Effector CD8-positive, alpha-beta T cell (primary cell): ENCODE measurements at places on chromosomes 2 and 18.

GRCh38 chr2:146677280-146677679 is 1167.5 kb upstream of the ACVR2A start:
- DNase-seq, result no peak

DNA sequence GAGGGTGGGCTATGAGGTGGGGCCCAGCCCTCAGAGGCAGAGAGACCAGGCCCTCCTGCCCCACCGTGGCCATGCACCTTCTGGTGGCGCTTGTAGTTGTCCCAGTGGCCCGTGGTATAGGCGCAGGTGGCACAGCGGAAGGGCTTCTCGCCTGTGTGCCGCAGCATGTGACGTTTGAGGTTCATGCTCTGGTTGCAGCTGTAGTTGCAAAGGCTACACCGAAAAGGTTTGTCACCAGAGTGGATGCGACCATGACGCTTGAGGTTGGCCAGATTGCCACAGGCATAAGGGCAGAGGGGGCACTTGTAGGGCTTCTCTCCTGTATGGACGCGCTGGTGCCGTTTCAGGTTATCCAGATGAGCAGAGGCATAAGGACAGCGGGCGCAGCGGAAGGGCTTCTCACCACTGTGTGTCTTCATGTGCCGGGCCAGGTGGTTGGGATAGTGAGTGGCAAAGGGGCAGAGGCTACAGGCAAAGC is 2.9 kb downstream of the ZNF513 start:
- DNase-seq, result no peak

- DNase-seq, result no peak
Observed at GRCh38 chr18:70419526-70419925, 130.7 kb downstream of the SOCS6 start.

GRCh38 chr2:119252186-119253113 is 28.8 kb downstream of the STEAP3 start:
- no peak for DNase-seq

GRCh38 chr2:96320326-96320725 is 4.8 kb upstream of the ITPRIPL1 start:
- no peak for DNase-seq

GRCh38 chr2:167331636-167332232 is 443.5 kb downstream of the XIRP2 start:
- no peak for DNase-seq

DNA sequence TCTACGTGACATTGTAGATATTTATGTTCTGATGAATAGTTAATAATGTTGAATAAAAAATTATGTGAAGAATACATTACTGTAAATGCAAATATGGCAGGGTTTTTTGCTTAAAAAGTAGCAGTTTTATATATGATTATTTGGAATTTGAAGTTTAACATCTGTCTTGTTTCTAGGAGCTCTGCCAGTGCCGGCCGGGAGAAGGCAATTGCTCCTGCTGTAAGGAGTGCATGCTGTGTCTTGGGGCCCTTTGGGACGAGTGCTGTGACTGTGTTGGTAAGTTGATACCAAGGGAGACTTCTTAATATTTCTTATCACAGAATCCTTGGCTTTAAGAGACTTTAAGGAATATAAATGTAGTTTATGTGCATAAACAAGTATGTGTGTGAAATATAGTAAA is 25.2 kb downstream of the TWSG1 start:
- DNase-seq, result no peak

GRCh38 chr2:14654835-14655282 is 22.3 kb downstream of the LRATD1 start:
- DNase-seq, result no peak

DNA sequence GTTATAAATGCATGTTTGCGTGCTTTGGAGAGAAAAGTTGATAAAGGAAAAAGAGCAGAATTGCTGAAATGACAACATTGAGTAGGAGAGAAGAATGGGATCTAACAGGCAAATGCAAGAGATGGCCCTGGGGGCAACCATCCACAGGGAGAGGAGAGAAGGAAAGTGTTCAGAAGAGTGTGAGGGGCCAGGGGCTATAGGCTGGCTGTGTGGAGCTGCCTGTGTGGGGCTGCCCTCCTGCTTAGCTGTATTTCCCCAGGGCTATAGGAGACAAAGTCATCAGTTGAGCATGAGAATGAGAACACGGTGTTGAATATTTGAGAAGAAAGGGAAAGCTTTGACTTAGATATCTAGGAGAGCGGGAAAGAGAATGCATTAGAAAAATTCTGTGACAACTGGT is 572.0 kb downstream of the SOX11 start:
- no peak for DNase-seq

- no peak for DNase-seq
Observed at GRCh38 chr2:186891185-186891621, 42.2 kb upstream of the ZSWIM2 start.

GRCh38 chr2:232026910-232027309 is 65.4 kb downstream of the DIS3L2 start:
- DNase-seq, result no peak

DNA sequence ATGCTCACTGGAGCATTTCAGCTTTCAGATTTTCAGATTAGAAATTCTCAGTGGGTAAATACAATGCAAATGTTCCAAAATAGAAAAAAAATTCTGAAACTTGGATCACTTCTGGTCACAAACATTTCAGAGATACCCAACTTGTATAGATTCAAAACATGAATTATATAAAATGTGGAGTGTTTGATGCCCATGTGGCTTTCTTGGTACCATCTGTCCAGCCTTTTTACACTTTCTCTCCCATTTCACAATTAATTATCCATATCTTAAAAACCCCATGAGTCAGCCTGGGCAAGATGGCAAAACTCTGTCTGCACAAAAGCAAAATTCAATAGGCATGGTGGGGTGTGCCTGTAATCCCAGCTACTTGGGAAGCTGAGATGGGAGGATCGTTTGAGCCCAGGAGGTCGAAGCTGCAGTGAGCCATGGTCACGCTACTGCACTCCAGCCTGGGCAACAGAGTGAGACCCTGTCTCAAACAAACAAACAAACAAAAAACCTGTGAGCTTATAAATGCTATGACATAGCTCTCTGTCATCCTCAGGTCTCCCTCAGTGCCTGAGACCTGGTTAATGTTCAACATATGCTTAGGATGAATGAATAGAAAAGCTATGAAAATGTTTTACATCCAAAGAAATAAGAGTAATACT is 146.3 kb upstream of the TTC39C start:
- DNase-seq, result no peak

DNA sequence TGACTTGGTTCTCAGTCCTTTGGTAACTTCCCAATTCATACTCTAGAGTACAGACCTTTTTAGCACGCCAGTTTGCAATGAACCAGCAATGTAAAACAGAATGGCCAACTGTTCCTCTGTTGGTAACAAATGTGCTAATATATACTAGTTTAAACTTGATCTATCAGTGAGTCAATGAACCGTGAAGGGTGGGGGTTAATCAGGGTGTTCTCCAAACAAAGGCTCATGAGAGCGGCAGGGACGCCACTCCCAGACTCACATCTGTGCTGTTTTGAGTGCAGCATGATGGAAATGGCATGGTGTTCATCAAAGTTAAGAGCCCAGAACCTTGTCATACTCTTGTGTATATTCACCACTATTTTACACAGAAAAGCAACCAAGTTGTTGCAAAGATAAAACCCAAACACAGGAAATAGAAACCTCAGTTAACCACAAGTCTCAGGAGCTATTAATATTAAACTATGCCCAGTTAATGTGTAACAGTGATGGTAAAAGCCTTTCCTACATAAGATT is 70.3 kb downstream of the CERKL start:
- DNase-seq, result no peak

- DNase-seq, result no peak
Observed at GRCh38 chr2:31260870-31261269, 26.9 kb downstream of the EHD3 start.

- DNase-seq, result no peak
Observed at GRCh38 chr2:31075941-31076590, 62.2 kb downstream of the GALNT14 start.

DNA sequence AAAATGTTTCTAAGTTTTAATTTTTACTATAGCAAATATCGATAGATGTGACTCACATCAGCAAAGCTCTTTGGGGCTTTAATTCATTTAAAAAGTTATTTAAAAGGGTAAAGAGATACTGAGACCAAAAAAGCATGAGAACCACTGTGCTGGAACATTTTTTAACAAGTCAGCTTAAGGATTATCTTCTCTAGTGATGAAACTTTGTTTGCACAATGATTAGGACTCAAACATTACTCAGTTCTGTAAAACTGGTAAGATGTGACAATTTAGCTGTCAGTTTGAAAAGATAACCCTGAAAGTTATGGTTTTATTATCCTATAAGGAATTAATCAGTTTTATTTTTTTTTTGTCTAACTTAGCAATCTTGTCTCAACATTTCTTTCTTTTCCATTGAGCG is 301.4 kb downstream of the TSN start:
- no peak for DNase-seq

GRCh38 chr2:198991431-198991830 is 466.3 kb downstream of the SATB2 start:
- no peak for DNase-seq

- DNase-seq, result no peak
Observed at GRCh38 chr2:168030862-168031624, 216.4 kb downstream of the STK39 start.

DNA sequence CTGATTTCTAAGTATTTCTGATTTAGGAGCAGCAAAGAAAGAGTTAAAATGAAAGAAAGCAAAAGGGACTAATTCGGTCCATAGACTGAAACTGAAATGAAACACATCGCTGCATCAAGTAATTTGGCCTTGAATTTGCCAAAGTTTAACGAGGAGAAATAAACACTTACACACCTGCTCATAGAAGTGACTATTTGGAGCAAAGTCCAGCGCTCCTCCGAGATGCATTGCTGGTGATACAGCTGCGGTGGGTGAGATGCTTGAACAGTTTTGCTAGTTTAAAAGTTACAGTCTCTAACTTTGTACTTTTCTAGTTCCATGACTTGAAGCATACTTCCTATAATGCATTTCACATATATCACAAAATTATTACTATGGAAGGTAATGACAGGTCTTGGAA is 18.3 kb downstream of the GALR1 start:
- DNase-seq, result no peak

DNA sequence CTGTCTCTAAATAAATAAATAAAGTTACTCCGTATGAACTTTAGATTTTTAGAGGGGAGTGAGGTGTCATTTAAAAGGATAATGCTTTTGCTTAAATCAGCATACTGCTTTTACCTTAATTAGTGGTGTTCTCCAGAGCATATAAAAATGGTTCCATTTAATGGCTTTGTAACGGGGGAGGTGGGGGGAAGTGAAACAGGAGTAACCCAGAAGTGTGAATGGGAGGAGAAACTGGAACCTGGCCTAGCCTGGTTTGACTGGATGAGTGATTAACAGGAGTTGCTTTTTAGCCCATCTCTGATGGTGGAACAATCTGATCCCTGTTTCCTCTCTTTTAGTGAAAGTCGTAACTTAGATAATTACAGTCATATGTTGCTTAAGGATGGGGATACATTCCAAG is 1.6 kb downstream of the CNDP2 start:
- DNase-seq, result no peak

DNA sequence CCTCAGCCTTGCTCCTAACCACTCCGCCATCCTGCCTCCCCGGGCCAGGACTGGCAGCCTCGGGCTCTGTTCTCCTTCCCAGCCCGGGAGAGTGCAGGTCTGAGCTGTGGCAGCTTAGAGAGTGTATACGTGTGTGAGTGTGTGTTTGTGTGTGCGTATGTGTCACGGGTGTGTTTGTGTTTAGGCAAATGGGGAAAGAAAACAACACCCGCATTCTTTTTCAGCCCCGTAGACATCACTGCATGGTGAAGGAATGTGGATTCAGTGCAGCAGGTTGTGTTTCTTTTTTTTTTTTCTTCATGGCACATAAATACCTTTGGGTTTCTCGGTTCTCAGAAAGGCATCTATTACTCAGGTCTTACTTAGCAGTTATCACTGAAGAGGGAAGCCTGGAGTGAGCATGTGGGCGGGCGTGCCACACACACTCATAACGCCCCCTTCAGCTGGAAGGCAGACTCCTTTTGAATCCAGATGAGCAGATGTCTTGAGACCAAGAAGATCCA is 44.2 kb downstream of the GLI2 start:
- no peak for DNase-seq

DNA sequence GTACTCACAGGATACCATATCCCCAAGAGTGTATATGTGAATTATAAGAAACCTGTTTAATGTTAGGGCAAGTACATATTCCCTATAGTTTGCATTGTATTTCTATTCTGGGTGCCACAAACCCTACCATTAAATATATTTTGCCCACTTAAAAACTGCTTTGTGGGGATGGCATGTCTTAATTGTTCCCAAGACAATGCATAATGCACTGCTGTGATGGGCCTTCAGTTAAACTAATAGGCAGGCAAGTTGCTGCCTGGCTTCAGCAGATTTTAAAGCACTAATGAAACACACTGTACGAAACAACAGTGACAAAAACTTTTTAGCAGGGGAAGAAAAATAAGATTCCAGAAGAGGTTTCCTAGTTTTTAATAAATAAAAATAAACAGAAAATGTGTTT is 104.8 kb upstream of the VRK2 start:
- no peak for DNase-seq

DNA sequence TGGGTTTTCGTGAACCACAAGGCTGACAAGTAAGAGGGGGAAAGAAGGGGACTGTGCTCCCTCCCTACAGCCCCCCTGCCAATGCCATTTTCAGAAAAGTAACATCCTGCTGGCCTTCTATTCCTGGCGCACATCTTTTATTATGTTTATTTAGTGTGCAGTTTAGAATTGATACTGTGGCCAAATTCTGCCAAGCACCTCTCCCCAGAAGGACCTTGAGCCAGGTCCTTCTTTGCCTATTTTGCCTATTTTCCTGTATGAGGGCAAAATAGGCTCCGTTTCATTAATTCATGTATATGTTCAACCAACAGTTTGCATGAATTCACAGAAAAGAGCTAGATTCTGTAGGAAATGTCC is 136.0 kb downstream of the MYO3B start:
- DNase-seq, result no peak

DNA sequence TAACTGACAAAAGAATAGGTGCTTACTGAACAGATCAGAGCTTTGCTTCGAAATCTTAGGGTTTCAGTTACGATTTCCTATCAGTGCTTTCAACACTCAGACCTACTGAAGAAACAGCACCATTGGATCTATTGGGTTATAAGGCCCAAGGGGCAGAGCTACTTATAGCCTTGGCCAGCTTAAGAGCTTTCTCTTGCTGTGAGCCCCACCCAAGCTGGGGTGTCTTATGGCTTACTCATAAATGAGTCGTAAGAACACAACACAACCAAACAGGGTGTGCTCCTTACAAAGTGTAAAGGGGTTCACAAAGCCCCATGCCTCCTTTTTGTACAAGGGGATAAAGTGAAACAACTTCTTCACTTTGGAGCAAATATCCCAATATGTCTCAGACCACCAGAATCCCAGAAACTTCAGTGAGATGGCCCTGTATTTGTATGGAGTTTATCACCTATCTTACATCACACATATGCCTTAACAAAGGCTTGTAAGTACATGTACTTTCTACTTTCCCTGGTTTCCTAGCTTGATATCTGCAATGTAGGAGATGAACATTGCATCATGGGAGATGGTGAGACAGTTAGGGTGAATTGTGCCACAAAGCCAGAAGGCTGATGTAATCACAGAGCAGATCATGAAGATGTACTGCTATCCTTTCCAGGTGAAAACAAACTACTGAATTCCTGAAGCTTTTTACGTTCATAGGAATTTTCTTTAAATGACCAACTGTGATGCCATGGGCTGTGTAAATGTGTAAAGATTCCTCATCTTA is 115.5 kb upstream of the GLI2 start:
- no peak for DNase-seq

- DNase-seq, result no peak
Observed at GRCh38 chr2:60446413-60447267, 106.8 kb downstream of the BCL11A start.
